Activated CD4-positive, alpha-beta T cell treated with anti-CD3 and anti-CD28 coated beads for 36 hours (primary cell): ENCODE measurements at places on chromosomes 3 and 15. TPM values are rescaled to one million over a fixed set of nuclear protein-coding genes. Genes with fewer than 3 reads are reported as not detected.

GRCh38 chr3:177352424-177352823 is 155.1 kb upstream of the TBL1XR1 start:
- no peak for DNase-seq

- no peak for DNase-seq
Measured at GRCh38 chr15:49984436-49984835, 134.6 kb downstream of the ATP8B4 start.

- DNase-seq, result no peak
Measured at GRCh38 chr3:197746801-197747237, 2.9 kb upstream of the FYTTD1 start.

Gene NMD3
- 49.6 TPM for total RNA-seq

Gene GLDN
- total RNA-seq, result not detected

Gene TRIM42
- not detected for total RNA-seq
